Mesothelial cell of epicardium (in vitro differentiated cells): ENCODE measurements at places on chromosomes 12 and 14.

GRCh38 chr12:19597167-19598026 lies 158.1 kb downstream of the AEBP2 start:
- H3K4me1 ChIP-seq = peaks cover 16% of the 10 kb centered on the region
- H3K27ac ChIP-seq = no peak overlapping the region
- no peak overlapping the region for H3K4me3 ChIP-seq
- DNase-seq = no peak
- no peaks in the 10 kb centered on the region for H3K27me3 ChIP-seq

- no peaks in the 10 kb centered on the region for H3K36me3 ChIP-seq
- no peak overlapping the region for H3K27ac ChIP-seq
- no peaks in the 10 kb centered on the region for H3K27me3 ChIP-seq
Measured at GRCh38 chr14:99233222-99234035, 38.6 kb downstream of the BCL11B start.

- no peaks in the 10 kb centered on the region for H3K27me3 ChIP-seq
- no peak overlapping the region for H3K27ac ChIP-seq
- H3K36me3 ChIP-seq = no peaks in the 10 kb centered on the region
- no peak overlapping the region for H3K4me3 ChIP-seq
Measured at GRCh38 chr14:75230140-75230792, 48.4 kb upstream of the FOS start.

- no peaks in the 10 kb centered on the region for H3K27me3 ChIP-seq
- H3K27ac ChIP-seq = no peak overlapping the region
- no peak overlapping the region for H3K4me3 ChIP-seq
- H3K36me3 ChIP-seq = no peaks in the 10 kb centered on the region
Measured at GRCh38 chr12:18990856-18991255, 138.7 kb upstream of the PLEKHA5 start.

GRCh38 chr14:94355191-94355794 lies 32.2 kb upstream of the SERPINA6 start:
- H3K4me3 ChIP-seq = no peak overlapping the region
- no peaks in the 10 kb centered on the region for H3K36me3 ChIP-seq
- H3K27ac ChIP-seq = no peak overlapping the region

DNA sequence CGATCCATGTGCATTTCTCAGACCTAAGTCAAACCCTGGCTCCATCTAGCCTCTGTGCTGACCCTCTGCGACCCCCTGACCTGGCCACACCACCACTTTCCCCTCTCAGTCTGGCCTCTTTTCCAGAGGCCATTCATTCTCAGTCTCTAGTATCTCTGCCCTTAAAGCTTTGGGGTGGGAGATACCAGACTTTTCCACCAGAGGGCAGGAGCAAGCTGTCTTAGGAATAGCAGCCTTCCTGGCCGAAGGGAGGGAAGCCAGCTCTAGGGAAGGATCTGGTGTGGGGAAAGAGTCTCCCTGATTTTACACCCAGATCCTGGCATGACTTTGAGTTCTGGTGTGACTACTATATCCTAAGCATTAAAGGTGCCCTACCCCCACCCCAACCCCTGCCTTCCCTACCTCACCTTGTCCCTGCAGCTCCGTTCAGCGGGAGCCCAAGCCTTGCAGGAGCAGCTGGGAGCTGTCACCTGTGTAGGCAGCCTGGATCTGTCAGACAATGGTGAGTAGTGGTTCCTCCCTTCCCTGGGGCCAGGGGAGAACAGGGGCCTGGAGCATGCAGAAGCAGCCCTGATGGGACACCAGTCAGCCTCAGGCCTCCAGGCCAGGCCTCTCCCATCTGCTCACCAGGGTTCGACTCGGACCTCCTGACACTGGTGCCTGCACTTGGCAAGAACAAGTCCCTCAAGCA lies 6.6 kb downstream of the CARMIL3 start:
- H3K4me3 ChIP-seq = no peak overlapping the region
- H3K4me1 ChIP-seq = no peaks in the 10 kb centered on the region
- H3K27ac ChIP-seq = no peak overlapping the region
- H3K36me3 ChIP-seq = no peaks in the 10 kb centered on the region
- no peak for DNase-seq
